Activated CD8-positive, alpha-beta T cell treated with anti-CD3 and anti-CD28 coated beads for 36 hours (primary cell): ENCODE measurements at places on chromosomes 7 and 10. TPM values are rescaled to one million over a fixed set of nuclear protein-coding genes. Genes with fewer than 3 reads are reported as not detected.

CASTOR2 gene
- total RNA-seq, result 3.4 TPM

GDF10 gene
- 1.5 TPM for total RNA-seq

PON3 gene
- not detected for total RNA-seq

LRRC18 gene
- total RNA-seq, result not detected

TDRD1 gene
- total RNA-seq, result 0.05 TPM

UTF1 gene
- total RNA-seq, result not detected

PRKCQ gene
- 46.3 TPM for total RNA-seq

PRF1 gene
- 113 TPM for total RNA-seq

FAM25C gene
- not detected for total RNA-seq

CCDC3 gene
- total RNA-seq, result not detected

PAPSS2 gene
- 0.14 TPM for total RNA-seq

CPA1 gene
- not detected for total RNA-seq

CCM2 gene
- total RNA-seq, result 72.3 TPM

ZDHHC6 gene
- total RNA-seq, result 37.6 TPM

LRRC61 gene
- 21.8 TPM for total RNA-seq

EPHA1 gene
- 2.8 TPM for total RNA-seq

MACROH2A2 gene
- total RNA-seq, result 3.9 TPM

ATG9B gene
- total RNA-seq, result 14.0 TPM

OGDH gene
- 78.6 TPM for total RNA-seq

HABP2 gene
- not detected for total RNA-seq

CACNA2D1 gene
- total RNA-seq, result not detected

PYROXD2 gene
- 6.2 TPM for total RNA-seq
